Stromal cell of bone marrow (primary cell): ENCODE measurements at places on chromosomes 13 and 19.

- DNase-seq = no peak
These were observed 41.8 kb upstream of the DCUN1D2 start for GRCh38 chr13:113532156-113532806.

DNA sequence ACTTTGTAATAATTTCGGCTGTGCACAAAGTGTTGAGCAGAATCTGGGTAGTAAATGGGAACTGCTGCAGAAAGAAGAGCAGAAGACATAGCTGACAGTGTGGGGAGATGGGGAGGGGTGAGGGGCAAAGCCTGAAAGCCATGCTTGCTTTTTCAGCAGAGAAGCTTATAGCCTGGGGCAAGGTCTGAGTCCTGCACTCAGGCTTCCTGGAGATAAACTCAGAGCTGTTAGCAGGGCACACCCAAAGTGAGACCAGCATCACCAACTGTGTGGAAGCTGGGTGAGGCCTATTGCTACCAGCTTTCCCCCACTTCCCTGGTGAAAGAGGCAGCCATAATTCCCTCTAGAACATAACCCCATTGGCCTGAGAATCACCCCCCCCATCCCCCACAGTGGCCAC lies 15.6 kb upstream of the LHFPL6 start:
- DNase-seq = no peak

DNA sequence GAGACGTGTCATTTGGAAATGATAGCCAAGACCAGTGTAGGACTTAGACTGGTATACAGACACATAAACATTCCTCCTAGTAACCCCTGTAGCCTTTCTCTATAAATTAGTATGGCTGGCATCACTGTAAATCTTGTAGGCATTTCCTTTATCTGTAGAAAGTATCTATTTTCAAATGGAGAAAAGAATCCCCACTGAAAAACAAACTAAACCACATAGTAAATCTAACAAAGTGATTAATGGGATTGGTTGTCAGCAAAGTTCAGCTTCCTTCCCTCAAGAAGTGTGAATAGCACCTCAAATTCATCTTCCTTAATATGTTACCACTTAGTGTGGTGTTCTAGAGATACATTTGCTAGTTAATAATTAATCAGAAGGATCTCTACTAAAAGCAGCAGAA lies 119.4 kb upstream of the NBEA start:
- no peak for DNase-seq

GRCh38 chr19:19259741-19260140 lies 13.4 kb downstream of the TM6SF2 start:
- DNase-seq = no peak

DNA sequence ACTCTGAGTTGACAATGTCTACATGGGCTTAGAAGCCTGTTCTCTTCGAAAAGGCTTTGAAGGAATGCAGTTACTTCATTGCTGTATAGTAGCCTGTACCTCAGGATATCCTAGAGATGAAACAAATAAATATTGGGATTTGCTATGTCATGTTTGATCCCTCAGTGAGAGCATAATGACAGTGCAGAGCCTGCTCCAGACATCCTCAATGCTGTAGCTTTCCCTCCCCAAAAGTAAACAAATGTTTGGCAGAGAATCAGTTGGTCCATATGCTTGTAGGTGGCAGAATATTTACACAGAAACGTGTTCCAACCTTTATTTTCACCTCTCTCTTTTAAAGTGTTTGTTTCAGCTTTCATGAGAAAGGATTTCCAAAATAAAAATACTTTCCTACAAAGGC lies 515.3 kb upstream of the SGCG start:
- no peak for DNase-seq

- peak; percentile 18 for DNase-seq
These were observed 933 bp downstream of the TFPT start for GRCh38 chr19:54114340-54115108.

DNA sequence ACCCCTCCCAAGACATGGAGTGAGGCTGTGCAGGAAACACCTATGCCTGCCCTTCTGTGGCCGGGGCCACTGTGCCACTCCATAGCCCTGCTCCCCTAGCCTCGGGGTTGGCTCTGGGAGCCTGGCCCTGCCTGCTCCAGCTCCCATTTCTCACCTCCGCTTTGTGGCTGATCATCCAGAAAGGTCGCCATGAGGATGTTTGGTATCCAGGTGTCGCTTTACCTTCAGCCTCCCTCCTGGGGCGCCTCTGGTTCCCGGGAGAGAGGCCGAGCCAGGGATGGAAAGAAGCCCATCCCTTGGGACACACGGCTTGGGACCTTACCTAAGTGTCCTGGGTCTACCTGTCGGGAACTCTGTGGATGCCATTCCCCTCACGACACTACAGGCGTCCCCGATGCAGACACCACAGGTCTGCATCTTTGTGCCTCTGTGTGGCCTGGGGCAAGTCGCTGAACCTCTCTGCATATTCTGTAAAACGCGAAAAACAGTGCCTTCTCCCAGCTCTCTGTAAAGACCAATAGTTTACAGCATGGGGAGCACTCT lies 3.4 kb upstream of the MCF2L start:
- no peak for DNase-seq

- DNase-seq = no peak
These were observed at the start of gene CERS1 for GRCh38 chr19:18895824-18896341. TSS of gene CERS1 (minus strand) at chr19:18896158. CDS start at chr19:18896072, 86 bp downstream.

- DNase-seq = peak; percentile 36
These were observed 238.9 kb downstream of the TSHZ3 start for GRCh38 chr19:31110336-31110735.

GRCh38 chr19:3403489-3404323 lies 37.3 kb downstream of the NFIC start:
- peak; percentile 90 for DNase-seq

GRCh38 chr13:62040806-62041205 lies 625.2 kb upstream of the PCDH20 start:
- no peak for DNase-seq

GRCh38 chr19:18985257-18985656 lies 44.2 kb upstream of the HOMER3 start:
- DNase-seq = no peak

- DNase-seq = peak; percentile 52
These were observed 56.1 kb upstream of the FREM2 start for GRCh38 chr13:38630780-38631179.

DNA sequence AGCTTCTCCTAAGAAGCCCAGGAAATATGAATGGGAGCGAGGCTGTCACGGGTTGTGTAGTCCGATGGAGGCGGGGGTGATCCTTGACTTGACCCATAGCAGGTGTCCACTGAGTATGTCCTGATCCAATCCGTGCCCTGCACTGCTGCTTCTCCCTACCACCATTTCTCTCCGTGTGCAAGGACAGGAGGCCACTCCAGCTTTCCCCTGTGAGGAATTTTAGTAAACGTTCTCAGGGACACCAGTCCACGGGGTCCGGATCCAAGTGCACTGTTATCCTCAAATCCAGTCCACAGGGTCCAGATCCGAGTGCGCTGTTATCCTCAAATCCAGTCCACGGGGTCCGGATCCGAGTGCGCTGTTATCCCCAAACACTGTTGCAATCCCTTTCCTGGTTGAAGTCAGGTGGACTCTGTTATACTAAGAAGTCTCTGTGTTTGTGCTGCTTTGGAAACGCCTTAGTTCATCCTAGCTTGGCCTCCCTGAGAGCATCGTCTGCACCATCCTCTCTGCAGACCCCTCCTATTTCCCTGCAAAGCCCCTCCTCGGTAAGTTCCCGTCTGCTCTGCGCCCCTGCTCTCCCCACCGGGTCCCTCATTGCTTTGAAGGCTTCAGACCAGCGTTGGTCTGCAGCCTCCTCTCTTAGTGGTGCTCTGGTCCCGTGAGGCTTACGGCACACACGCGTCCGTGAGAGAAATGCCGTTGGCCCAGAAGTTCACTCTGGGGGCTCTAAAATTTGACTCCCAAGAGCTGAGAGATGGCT lies 303.5 kb downstream of the TEX29 start:
- DNase-seq = no peak

DNA sequence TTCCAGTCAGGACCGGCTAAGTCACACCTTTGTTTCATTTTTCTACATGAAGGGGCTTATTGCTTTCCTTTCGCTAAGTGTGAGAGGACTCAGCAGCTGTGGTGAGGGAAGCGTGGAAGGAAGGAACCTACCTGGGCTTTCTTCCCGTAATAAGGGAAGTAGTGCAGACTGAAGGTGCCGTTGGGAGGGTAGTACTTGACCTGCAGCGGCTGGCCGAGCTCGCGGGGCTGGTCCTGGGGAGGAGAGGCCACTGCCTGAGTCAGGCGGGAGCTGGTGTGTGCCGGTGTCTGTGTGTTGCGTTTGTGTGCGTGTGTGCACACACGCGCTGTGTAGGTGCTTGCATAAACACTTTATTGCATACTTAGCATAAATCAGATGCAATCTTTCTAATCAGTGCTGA lies 7.7 kb downstream of the ATP4B start:
- no peak for DNase-seq

DNA sequence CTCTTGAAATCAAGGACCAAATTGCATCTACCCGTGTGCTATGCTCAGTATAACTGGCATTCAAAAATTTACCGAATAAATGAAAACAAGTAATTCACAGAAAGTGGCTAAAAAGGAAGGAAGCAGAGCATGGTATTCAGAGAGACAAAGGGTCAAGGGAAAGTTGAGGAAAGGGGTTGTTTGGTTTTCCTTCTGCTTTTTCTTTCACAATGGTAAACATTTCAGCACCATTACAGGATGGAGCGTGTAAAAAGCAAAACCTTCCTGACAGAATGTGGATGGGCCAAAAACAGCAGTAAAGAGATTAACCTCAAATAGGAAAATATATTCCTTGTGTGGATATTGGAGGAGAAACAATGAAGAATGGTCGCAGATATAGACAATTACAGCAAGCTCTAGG lies 14.8 kb downstream of the DIAPH3 start:
- DNase-seq = no peak

GRCh38 chr19:34350161-34350561 lies 14.8 kb upstream of the GPI start:
- DNase-seq = no peak

GRCh38 chr13:106533943-106534638 lies 1.4 kb downstream of the EFNB2 start:
- no peak for DNase-seq

DNA sequence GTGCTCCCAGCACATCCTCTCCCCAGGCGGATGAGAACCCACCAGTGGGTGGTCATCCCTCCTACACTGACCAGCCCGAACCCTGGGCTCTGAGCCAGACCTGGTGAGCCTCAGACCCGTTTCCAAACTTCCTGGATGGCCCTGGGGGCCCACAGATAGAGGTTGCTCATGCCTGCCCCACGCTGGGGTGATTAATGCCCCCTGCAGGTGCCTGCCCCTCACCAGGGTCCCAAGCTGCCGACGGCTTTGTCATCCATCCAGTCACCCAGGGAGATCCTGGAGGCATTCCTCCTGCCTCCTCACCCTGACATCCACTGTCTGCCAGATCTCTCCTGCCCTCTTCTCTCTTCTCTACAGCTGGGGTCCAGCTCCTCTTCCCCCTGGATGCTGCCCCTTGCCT lies 28.4 kb upstream of the PLA2G4C start:
- no peak for DNase-seq

- DNase-seq = no peak
These were observed 500 bp downstream of the SMIM24 start for GRCh38 chr19:3479834-3480215.

DNA sequence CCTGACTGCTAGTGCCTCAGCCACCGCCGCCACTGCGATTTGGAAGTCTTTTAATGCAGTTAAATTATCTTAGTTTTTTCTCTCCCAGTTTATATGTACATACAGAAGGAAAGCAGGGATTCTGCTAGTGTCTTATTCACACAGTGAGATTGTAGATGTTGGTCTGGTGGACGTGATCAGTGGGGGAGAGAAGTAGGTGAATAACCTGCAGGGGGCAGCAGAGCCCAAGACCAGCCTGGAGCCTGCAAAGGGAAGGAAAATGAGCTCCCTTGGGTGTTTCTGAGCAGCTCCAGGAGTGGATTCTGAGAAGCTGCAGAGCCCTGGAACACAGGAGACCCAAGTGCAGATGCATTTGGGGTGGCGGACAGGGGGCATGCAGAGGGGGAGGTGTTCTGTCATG lies 26.3 kb downstream of the ZNF844 start:
- DNase-seq = peak; percentile 54
